Activated CD4-positive, CD25-positive, alpha-beta regulatory T cell treated with anti-CD3 and anti-CD28 coated beads, Interleukin-2, amount 50 U/mL, for 72 hours (primary cell): ENCODE measurements at places on chromosomes 7 and 10.

- DNase-seq = no peak
Observed at GRCh38 chr7:506391-506831, 13.2 kb downstream of the PDGFA start.

DNA sequence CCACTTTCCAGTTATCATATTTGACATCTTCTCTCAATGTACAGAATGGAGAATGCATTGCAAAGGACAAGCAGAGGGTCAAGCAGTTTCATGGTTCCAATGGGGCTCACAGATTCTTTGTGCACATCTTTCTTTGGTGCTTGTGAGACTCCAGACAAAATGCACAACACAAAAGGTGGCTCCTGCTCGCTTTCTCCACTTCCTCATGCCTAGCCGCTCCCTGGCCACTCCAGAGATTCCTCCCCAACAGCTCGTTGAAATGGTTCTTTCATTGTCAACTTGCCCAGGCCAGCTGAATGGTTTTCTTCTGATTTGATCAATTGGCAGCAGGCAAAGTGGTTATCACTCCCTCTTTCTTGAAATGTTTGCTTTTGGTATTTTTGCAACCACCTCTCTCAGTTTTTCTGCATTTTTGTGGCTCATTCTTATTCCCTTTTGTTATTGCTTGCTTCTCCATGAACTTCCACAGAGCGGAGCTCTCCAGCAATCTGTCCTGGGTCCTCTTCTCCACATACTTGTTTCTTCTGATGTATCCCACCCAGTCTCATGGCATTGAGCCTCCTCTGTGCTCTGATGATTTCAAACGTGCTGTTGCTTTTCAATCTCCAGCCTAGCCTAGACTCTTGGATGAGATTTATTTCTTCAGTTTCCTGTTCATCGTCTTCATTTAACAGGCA lies 507.8 kb upstream of the MKI67 start:
- no peak for DNase-seq

- peak; percentile 3 for DNase-seq
Observed at GRCh38 chr10:71218651-71219050, 6.3 kb downstream of the UNC5B start.

DNA sequence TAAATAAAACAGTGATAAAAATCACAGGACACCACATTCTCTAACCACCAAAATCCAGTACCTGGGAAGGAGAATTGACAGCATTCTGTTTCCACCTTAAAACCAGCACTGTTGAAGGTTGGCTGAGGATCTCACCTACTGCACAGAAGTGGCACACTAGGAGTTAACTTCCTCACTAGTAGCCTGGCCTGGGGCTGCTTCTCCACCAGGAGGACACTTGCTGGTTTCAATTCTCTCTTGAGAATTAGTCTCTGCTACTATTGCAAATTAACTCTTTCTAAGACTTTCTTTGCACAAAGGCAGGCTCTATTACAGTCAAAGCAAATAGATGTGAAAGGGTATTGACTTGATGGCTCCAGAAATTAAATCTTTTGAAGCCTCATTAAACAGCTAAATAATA lies 2.3 kb upstream of the CTTNBP2 start:
- DNase-seq = no peak

- no peak for DNase-seq
Observed at GRCh38 chr7:44574287-44574872, 672 bp upstream of the DDX56 start.

DNA sequence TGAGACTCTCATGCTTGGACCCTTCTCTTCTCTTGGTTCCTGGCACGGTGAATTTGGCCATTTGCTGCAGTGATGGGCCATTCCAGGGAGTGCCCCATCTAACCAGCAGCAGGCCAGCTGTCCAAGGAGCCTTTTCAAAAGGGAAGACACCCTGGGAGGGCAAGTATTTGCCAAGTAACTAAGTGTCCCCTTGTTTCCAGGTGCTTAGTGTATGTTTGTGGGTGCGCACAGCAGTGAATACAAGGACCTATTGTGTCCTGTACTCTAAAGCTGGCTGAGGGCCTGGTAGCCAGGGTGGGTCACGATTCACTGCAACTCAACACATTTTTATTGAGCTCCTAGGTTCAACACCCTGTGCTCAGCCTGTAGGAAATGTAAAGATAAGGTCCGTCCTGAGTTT lies 348.8 kb downstream of the RNLS start:
- DNase-seq = no peak

DNA sequence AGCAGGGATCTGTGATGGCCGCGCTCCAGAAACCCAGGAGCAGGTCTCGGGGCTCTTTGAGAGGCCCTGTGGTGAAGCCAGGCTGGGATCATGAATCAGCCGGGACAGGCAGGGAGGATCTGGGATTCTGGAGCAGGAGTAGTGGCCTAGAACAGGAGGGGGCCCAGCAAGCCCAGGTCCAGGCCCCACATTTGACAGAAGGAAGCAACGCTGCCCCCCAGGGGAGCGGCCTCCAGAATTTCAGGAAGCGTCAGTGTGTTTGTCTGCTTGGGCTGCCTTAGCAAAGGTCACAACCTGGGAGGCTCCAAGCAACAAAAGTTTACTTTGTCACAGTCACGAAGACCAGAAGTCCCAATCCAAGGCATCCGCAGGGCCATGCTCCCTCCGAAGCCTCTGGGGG lies 36.8 kb downstream of the CLRN3 start:
- no peak for DNase-seq

GRCh38 chr7:13411636-13412035 lies 577.8 kb downstream of the ETV1 start:
- DNase-seq = no peak

DNA sequence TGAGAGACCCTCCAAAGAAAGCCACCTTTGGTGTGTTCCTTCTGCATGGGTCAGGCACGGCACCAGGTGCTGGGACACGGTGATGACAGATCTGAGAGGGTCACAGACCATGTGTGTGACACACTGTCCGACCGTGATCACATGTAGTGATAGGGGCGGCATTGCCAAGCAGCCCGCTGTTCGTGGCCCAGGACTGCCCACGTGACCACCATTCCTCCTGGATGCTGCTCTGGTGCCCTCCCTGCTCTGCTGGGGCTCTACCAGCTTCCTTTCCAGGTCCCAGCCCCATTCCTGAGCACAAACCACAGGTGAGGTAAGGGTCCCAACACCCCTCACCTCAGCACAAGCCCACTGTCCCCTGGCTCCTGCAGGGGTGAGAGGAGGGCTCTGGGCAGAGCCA lies 10.1 kb upstream of the SLC18A3 start:
- DNase-seq = no peak
